NCI-H2107 (cell line): ENCODE measurements at places on chromosomes 16 and 17.
A peak's percentile ranks its signal among the peaks of the same experiment; 100 is the strongest.

GRCh38 chr17:78108726-78109488, 19.6 kb downstream of the TMC6 start:
- DNase-seq, result no peak

DNA sequence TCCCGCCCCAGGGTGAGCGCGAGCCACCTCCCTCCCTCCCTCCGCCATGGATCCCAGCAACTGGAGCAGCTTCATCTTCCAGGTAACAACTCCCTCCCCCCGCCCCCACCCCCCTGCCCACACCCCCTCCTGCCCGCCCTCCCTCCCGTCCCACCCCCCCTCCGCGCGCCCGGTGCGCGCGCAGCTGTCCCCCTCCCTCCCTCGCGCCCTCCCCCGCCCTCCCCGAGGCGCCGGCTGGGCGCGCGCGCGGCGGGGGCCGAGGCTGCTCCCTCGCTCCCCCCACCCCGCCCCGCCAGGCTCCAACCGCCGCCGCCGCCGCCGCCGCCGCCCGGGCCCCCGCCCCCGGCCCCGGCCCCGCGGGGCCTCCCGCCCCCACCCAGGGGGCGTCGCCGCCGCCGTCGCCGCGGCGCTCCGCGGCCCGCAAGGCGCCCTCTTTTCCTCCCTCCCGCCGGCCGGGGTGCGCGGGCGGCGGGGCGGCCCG, at the start of gene MAZ:
Gene MAZ, plus strand, starts transcription at position 431 of the 481 bp plus-strand sequence. CDS start 173 bp downstream, outside the sequence.
- DNase-seq, result peak; percentile 84

DNA sequence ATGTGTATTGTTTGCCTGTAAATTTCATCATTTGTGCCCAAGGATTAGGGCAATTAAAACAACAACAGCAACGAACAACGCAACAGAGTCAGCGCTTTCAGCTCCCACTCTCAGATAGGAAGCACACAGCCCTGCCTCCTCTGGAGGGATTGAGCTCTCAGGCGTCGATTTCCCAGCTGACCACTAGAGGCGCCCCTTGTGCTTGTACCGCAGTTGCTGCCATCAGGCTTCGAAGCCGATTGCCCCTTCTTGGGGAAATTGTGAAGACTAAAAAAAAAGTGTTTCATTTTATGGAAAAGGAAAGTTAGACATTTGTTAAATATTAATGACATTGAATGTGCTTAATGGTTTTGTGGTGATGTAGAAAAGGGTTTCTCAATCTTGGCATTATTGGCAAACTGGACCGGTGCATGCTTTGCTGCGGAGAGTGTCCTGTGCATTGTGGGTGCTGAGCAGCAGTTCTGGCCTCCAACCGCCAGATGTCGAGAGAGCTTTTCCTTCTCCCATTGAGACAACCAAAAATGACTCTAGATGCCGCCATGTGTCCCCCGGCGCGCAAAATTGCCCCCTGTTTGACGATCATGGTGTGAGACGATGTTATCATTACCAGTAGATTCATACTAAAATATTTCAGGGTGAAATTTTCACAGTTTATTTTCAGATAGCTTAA, 650.4 kb upstream of the RBFOX1 start:
- no peak for DNase-seq

GRCh38 chr16:68093816-68094613, 8.8 kb downstream of the NFATC3 start:
- no peak for DNase-seq

DNA sequence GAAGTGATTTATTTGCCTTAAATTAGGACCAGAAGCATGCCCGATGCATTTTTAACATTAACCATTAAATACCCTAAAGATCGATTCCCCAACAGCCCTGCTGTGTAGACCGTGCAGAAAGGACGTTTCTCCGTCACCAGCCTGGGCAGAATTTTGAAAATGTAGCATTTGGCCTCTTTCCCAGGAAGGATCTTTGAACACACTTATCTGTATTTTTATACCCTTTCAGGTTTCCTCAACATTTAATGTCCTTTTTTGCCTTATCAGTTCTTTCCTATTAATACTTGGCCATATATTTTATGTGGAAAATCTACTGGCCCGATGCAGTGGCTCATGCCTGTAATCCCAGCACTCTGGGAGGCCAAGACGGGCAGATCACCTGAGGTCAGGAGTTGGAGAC, 54.6 kb upstream of the ZNF750 start:
- DNase-seq, result no peak

GRCh38 chr17:48615963-48616716, 1.0 kb upstream of the HOXB8 start:
- no peak for DNase-seq
